ENCODE measurements at places on chromosomes 7 and 10. TPM values are rescaled to one million over a fixed set of nuclear protein-coding genes. Genes with fewer than 3 reads are reported as not detected.

ARHGEF5 gene
- 40.1 TPM for total RNA-seq

NME8 gene
- not detected for total RNA-seq

FXYD4 gene
- not detected for total RNA-seq

HMX3 gene
- total RNA-seq: not detected

TRPV5 gene
- total RNA-seq: not detected
